Stimulated activated CD4-positive, alpha-beta T cell treated with anti-CD3 and anti-CD28 coated beads, Interleukin-1b, Interleukin-23, amount 100 ng/mL, for 4 hours (primary cell): ENCODE measurements at places on chromosomes 5 and 9.

DNA sequence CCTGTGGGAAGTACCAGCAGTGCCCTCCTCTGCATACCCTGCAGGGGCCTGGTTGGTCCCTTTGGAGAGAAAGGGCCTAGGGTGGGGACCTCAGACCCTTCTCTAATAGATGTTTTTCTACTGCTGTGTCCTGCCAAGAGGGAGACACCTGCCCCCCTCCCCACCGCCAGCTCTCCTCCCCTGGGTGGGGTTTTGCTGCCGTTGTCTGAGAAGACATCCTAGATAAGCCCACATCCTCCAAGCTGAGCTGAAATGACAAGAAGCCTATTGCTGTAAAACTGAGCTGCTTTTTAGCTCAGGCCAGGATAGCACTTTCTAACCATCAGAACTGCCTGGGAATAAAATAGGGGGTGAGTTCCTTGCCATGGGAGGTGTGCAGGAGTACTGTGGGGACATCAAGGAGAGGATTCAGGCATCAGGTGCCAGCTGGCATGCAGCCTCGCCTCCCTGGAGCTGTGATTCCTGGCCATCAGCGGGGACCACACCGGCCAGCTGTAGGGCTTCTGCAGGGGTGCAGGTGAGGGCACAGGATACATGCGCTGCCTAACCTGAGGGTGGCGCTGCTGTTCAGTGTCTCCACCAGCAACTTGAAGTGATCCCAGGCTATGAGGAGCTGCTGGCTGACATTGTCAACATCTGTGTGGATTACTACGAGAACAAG is 37.9 kb downstream of the CYFIP2 start:
- DNase-seq, result no peak

DNA sequence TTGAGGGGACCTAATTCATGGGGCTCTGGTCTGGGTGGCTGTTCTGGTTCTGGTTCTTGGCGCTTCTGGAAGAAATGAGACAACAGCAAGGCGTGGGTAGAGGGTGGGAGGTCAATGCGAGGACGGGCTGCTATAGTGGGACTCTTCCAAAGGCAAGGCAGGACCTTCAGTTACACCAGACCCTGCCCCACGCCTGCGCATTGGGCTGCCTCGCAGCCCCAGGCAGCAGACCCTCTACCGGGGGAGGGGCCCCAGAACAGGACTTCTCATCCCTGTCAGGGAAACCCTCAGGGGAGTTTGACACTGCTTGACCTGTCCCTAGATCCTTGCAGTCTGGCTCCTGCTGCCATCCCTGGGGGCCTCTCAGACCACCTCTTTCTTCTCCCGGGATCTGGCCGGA is 18.5 kb downstream of the CCDC69 start:
- no peak for DNase-seq

- DNase-seq, result no peak
Measured at GRCh38 chr5:997001-997474, 11.6 kb upstream of the NKD2 start.

DNA sequence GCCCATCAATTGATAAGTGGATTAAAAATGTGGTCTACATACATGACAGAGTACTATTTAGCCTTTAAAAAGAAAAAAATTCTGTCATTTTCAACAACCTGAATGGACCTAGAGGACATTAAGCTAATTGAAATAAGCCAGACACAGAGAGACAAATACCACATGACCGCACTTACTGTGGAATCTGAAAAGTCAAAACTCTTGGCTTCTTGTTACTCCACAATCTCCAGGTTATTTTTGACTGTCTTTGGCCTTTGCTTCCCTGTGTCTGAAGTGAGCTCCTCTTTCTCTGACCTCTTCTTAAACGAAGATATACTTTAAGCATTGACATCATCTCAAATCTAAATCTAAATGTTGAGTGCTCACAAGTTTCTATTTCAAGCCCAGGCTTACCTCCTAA is 265.5 kb upstream of the ADRA1B start:
- DNase-seq, result no peak

DNA sequence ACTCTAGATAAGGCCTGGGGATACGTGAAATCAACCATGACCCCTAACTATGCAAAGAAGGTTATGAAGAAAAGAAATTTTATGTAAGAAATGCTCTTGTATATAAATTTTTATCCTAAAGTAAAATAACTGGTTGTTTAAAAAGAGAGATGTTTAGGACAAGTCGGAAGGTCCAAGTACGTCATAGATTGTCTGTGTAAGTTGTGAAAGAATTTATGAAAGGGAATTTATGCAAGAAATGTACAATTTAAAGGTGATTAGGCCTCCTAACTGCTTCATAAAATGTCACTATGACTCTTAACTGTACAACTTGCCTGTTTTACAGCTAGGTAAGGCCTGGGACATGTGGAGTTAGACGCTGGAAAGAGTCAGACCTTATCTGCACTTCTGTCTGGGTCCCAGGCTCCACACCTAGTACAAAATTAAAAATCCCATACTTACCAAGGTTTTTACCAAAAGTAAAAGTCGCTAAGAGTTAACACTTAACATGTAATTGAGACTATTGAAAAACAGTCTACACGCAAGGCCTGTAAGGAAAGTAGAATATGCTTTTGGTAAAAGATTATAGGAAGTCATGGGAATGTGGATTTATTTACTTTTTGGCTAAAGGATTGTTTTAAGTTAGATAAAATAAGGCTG is 77.4 kb downstream of the KIAA0825 start:
- no peak for DNase-seq

- DNase-seq, result no peak
Measured at GRCh38 chr5:98763001-98763630, 10.3 kb upstream of the RGMB start.

DNA sequence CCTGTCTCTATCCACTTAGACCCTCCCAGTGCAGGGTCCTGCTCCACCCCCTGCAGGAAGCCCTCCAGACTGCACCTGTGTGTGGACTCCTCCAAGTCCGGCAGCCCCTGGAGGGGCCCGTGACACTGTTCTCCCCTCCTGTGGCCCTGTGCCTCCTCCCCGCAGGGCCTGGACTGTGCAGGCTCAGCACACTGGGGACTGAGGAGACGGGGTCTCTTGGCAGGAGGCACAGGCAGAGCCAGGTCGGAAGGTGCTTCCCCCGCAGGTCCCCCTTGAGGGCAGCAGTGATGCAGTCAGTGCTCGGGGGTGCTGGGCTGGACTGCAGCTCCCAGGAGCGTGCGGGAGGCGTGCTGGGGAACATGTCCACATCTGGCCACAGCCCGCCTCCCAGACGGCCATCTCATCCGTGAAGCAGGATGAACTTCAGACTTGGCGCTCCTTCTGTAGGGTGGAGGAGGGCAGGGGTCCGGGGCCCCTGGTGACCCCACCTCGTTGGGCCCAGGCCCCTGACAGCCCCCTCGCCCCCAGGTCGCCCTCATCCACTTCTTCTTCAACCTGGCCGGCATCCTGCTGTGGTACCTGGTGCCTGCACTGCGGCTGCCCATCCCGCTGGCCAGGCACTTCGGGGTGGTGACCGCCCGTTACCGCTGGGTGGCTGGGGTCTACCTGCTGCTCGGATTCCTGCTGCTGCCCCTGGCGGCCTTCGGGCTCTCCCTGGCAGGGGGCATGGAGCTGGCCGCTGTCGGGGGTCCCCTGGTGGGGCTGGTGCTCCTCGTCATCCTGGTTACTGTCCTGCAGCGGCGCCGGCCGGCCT is 4.9 kb downstream of the SLC34A3 start:
- no peak for DNase-seq

GRCh38 chr5:154686490-154686889 is 68.7 kb upstream of the LARP1 start:
- DNase-seq, result no peak

DNA sequence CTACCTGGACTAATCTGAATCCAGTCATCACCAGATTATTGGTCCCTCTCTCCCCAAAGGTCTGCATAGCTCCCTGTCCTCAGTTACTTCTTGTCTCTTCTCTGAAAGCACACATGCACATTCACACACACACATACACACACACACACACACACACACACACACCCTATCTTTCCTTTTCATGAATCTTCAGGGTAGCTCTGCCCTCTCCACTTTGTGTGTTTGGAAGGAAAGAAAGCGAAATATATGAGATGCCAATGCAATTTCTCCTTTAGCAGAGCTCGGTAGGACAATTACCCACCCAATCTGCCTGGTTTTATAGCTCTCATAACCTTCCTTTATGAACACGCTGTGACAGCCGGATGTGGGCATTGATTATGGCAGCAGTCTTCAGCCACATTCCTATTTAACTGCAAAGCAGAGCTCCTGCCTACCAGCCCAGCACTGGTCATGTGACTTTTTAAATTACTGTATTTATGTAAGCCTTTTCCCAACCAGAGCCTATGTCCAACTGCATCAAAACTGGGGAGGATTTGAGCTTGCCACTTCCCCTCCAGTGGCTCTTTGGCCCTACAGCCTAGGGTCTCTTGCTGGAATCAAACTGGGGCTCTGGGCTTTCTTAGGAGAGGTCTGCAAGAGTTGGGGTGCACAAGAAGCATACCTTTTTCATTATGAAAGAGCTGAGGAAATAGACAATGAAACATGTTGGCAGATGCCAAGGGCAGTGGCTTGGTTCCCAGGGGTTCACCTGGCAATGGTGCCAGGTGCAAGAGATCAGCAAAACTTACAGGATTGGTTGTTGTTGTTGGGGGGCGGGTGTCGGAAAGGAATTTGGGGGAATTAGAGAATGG is 20.8 kb upstream of the MATR3 start:
- no peak for DNase-seq

DNA sequence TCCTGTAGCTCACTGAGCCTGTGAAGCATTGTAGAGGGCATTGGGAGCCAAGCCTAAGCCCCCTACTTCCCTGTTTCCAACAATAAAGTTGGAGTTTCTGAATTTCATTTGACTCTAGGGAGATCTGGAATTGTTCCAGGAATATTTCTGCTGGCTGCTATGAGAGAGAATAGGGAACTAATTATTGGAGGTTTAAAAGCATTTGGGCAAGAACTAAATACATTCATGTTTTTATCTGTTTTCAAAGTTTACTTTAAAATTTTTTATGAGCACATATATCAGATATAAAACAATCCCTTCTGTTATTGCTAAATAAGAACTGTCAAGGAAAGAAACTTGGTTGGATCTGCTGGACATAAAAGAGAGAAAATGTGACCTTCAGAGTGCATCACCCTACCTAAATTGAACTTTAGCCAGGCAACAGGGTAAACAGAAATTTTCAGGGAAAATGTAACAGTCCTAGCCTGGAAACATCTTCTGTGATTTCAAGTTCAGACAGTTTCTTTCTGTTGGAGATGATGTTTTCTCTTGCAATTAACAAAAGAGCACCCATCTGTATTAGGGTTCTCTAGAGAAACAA is 19.3 kb upstream of the LECT2 start:
- DNase-seq, result no peak

- no peak for DNase-seq
Measured at GRCh38 chr9:120932086-120932823, 5.7 kb upstream of the TRAF1 start.

GRCh38 chr9:136831002-136831719 is 11.1 kb upstream of the AJM1 start:
- DNase-seq, result no peak

- no peak for DNase-seq
Measured at GRCh38 chr9:73151653-73152542, at the start of gene ANXA1. Gene ANXA1, plus strand, starts transcription at chr9:73151865. Its CDS starts 6,671 bp downstream, at chr9:73158536.

GRCh38 chr5:179865491-179866240 is 7.0 kb upstream of the MRNIP start:
- DNase-seq, result no peak

GRCh38 chr5:181044662-181045305 is 4.7 kb downstream of the BTNL9 start:
- DNase-seq, result no peak

GRCh38 chr5:65861830-65862241 is 64.5 kb upstream of the ERBIN start:
- no peak for DNase-seq

DNA sequence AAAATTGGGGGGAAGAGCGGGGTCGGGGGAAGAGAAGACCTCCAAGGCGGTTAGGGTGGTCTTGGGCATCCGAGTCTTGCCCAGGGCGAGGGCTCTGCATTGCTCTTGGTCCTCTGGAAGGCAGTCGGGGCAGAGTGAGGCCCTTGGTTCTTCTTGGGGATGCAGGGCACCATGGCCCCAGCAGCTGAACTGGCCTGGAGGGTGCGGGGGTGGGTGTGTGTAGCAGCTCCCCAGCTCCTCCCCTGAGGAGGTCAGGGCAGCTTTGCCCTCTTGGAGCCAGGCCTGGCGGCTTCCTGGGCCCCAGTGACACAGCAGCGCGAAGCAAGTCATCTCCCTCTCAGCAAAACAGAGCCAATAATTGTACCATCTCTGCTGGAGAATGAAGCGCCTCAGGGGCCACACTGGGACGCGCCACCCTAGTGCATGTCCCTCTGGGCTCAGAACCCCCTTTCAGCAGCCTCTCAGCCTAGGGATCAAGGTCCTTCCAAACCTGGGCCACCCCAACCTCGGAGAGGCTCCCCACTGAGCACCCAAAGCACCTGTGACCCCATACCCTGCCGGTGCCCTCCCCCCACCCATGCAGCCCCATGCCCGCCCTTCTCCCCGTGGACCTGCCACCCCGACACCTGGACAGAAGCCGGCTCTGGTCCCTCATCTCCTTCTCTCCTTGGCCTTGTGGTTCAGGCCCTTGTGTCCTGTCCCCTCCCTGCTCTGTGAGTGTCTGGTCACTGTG is 10.4 kb upstream of the RXRA start:
- DNase-seq, result no peak

GRCh38 chr5:106376522-106376921 is 1294.2 kb downstream of the EFNA5 start:
- no peak for DNase-seq

- DNase-seq, result no peak
Measured at GRCh38 chr5:178210686-178211085, 6.4 kb downstream of the HNRNPAB start.

DNA sequence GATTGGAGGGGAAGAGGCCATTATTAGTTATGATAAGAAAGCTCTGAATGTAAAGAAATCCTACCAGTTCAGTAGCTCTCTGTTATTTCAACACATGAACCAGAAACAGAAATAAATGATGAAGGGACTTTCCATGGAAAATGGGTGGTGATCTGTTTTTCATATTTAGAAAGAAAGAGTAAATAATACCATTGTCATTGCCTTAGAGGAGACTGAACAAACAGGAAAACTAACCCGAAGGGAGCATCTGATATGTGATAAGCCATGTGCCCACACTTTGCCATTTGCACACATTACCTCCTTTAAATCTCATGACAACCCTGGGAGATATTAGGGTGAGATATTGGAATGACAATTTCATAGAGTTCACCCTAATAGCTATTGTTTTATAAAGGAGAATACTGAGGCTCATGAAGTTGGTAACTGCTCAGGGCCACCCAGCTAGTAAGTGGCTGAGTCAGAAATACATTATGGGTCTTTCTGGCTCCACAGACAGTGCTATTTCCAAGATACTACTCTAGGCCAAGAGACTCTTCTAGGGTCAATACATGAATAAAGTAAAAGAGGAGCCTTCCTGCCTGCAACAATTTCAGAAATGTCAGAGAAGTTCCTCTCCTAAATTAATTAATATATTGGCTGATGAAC is 111.0 kb upstream of the SLIT3 start:
- DNase-seq, result no peak

GRCh38 chr5:598564-598890 is 13.6 kb upstream of the CEP72 start:
- DNase-seq, result no peak

GRCh38 chr5:38451074-38451725 is 105.2 kb downstream of the LIFR start:
- no peak for DNase-seq

- DNase-seq, result no peak
Measured at GRCh38 chr5:160504906-160505305, 83.3 kb downstream of the PTTG1 start.
